ENCODE measurements at places on chromosomes 4 and X. TPM values are rescaled to one million over a fixed set of nuclear protein-coding genes. Genes with fewer than 3 reads are reported as not detected.

DNA sequence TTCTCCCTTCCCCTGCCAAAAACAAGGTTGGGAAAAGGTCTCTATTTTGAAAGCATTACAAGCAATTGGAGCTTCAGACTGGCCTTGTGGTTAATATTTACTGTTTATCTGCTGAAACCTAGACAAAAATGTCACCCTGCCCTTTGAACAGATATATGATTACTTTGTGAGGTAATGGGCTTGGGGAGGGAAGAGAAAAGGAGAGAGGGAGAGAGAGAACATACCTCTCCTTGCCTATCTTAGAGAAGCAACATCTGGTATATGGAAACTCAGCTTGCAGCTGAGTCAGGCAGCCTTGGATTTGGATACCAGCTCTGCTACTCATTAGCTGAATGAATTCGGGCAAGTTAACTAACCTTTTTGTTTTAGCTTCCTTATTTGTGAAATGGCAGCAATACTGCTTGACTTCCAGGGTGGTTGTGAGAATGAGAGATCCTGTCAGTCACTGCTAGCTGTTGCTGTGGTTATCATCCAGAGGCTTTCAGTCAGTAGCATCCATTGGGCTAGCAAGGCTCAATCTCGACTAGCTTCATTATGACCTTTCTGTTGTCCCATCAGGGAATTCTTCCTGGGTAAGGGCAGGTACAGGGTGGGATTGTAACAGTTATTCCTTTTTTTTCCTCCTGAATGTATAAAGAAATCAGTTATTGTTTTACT is 41.1 kb downstream of the ZFX start:
- peak overlapping the region; percentile 62 for H3K27ac ChIP-seq
- no peaks in the 10 kb centered on the region for H3K27me3 ChIP-seq
- peak; percentile 46 for DNase-seq
- peaks cover 28% of the 10 kb centered on the region for H3K4me1 ChIP-seq
- H3K36me3 ChIP-seq = no peaks in the 10 kb centered on the region
- no peak overlapping the region for H3K4me3 ChIP-seq

Gene SRP72
- 75.8 TPM for total RNA-seq

DNA sequence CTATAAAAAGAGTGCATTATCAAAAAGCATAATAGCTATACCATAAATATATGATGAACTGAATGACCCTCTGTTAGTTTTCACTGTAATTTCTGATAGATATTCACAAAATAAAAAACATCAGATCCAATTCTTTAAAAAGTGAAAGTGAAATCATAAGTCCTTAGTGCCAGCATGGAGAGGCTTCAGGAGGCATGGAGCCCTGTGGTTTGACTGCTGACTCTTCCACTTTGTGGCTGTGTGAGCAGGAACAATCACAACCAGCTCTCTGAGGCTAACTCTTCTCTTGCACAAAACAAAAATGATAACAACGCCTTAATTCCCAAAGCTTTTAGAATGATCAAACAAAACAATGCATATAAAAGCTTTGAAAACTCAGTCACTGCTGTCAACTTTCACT is 1143.9 kb downstream of the PDHA2 start:
- no peaks in the 10 kb centered on the region for H3K27me3 ChIP-seq
- H3K27ac ChIP-seq = no peak overlapping the region
- H3K4me3 ChIP-seq = no peak overlapping the region
- H3K4me1 ChIP-seq = no peaks in the 10 kb centered on the region

DNA sequence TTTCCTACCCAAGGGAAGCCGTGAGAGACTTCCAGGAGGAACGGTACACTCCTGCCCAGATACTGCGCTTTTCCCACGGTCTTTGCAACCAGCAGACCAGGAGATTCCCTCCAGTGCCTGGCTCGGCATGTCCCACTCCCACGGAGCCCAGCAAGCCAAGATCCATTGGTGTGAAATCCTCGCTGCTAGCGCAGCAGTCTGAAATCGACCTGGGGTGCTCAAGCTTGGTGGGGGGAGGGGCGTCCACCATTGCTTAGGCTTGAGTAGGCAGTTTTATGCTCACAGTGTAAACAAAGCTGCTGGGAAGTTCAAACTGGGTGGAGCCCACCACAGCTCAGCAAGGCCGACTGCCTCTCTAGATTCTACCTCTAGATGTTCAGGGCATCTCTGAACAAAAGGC is 284.8 kb upstream of the FGF13 start:
- no peaks in the 10 kb centered on the region for H3K27me3 ChIP-seq
- H3K4me1 ChIP-seq = no peaks in the 10 kb centered on the region
- no peak overlapping the region for H3K27ac ChIP-seq
- DNase-seq = no peak
- no peak overlapping the region for H3K4me3 ChIP-seq

DNA sequence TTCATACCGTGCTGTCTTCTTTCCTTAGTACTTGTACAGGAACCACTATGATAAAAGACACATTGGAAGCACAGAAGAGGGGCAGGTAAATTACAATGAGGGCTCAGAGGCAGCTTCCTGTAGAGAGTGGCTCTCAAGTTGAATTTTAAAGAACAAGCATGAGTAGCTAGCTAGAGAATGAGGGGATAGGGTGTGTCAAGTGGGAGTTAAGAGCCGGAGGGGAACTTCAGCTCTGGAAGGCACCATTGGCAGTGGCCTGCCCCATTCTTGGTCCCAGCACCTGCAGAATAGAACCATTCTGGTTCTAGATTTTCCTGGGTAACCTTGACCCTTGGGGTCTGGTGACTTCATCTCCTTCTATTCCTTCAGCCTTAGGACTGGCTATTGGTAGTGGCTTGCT is 34.0 kb upstream of the JADE1 start:
- H3K4me3 ChIP-seq = no peak overlapping the region
- DNase-seq = no peak
- H3K27ac ChIP-seq = no peak overlapping the region

Measured in body of pancreas (tissue), 4 donors.